ENCODE measurements at places on chromosomes 12 and 14.

DNA sequence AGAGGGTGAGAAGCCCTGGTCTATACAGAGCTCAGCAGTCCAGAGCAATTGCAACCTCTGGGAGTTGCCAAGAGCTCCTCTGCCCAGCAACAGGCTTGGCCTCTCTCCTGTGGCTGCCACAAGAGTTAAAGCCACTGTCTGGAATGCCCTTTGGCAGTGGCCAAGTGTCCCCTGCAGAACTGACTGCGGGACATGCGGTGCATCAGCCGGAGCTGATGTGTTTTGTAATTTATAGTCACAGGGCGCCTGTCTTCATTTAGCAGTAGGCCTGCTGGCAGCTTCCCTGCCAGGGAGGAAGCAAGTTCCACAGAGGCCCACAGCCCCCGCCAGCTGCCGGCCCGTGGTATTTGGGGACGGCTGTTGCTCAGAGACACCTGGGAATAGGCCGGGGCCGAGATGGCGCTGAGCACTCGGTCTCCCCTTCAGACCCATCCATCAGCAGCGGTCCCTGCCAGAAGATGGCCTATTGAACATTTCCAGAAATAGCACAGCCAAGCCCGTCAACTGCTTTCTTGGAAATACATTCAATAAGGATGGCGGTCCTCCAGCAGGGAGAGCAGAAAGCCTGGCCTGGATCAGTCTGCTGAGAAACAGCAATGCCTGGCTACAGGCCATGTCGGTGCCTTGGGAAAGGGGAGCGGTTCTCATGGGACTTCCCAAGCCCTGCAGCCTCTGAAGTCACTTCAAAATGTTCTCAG lies 217.4 kb downstream of the CRADD start:
- peak; percentile 95 for DNase-seq

DNA sequence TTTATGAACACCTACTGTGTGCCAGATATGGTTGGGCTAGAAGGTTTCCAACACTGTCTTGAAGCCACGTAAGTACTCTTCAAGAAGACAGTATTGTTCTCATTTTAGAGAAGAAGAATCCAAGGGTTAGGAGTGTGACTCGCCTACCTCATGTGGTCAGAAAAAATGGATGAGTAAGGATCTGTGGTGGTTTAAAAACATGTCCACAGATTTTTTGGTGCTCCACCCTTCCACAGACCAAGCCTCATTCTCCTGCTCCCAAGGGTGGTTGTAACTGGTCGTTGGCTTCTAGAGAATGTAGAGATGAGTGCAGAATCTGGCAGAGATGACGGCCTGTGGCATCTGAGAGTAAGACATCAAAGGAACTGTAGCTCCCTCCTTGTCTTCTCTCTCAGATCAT lies 30.3 kb upstream of the TTC7B start:
- no peak for DNase-seq

GRCh38 chr12:121443193-121443870 lies 43.4 kb downstream of the RNF34 start:
- peak; percentile 70 for DNase-seq

DNA sequence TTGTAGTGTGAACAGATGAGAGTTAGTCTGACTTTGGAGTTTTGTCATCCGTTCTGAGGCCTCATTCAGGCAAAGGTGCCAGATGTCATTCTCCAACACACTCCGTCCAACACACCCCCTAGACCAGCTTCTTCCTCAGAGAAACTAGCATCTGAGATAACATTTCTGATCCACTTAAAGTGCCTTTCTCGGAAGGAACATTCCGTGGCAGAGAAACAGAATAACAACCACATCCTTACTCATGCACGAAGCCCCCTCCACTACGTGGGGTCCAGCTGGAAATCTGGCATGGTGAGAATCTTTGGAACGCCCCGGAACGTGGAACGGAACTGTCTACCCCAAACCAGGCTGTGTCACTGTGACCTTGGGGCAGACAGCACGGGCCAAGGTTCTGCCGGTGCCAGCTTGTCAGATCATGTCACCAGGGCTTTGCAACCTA lies 17.0 kb upstream of the BCL7A start:
- no peak for DNase-seq

DNA sequence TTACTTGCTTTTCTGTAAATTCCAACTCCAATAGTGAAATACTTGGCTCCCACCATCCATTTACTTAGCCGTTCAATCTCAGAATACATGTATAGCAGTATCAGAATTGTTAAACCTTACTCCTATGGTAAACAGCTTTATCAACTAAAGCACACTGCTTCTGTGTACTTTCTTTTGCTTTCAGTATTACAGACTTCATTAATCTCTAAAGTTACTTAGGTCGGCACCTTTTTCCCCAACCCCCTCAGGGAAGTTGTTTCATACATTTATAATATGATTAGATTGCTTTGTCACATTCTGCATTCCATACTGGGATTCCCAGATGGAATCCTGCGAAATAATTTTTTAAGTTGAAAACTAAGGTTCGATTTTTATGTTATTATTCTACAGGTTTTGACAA lies 12.5 kb downstream of the AVPR1A start:
- no peak for DNase-seq

DNA sequence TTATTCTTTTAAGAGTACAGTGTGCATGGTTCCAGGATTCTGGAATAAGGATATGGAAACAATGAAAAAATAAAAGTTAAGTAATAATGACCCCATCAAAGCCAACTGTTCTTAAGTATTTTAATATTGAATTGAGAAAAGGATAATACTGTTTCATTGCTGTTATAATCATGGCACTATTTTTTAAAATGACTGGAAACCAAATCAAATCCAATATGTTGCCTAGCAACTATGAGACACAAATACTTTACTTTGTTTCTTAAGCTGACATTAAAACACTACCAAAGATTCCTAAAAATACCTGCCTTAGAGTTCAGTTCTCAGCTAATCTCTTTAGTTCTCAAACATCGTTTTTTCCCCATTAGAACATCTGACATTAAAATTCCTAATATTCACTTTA lies 66.4 kb upstream of the OTOGL start:
- peak; percentile 42 for DNase-seq

DNA sequence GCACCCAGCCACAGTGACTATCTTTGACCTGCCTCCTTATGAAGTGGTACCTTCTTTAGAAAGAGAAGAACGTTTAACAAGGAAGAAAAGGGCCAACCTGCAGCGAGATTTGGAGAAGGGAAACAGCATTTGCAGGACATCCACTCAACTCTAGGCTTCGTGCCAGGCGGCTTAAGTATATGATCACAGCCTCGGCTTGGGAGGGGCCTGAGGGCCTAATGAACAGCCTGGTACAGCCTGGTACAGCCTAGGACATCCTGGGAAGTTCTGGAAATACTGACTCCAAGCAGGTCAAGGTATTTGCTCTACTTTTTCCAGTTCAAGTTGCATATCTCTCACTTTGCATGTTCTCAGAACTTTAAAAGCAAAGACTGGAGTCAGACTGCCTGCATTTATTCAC lies 16.1 kb downstream of the HCAR2 start:
- no peak for DNase-seq

GRCh38 chr14:92677087-92677668 lies 71.2 kb downstream of the LGMN start:
- DNase-seq = no peak
